C1 segment of cervical spinal cord (tissue), 14 donors: ENCODE measurements at places on chromosomes 6 and 20.

DNA sequence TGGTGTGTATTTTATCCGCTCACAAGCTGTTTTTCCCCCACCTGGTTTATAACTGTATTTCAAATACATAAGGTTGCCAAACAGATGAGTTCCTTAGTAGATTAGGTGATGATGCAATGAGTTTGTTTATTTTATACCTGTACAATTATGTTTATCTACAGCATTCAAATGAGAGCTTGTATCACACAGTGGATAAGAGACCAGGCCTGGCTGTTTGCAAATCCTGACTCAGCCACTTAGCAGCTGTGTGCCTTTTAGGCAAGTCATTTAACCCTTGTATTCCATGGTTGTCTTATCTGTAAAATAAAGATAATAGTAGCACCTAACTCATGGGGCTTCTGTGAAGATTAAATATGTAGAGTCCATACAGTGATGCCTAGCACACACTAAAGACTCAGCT, 143.7 kb downstream of the MOXD1 start:
- DNase-seq: no peak

GRCh38 chr6:138309695-138310094, 68.0 kb upstream of the SMIM28 start:
- DNase-seq: no peak

GRCh38 chr6:32979720-32980487, 11.5 kb downstream of the BRD2 start:
- no peak for DNase-seq

GRCh38 chr6:113529196-113529595, 327.9 kb upstream of the MARCKS start:
- DNase-seq: no peak

DNA sequence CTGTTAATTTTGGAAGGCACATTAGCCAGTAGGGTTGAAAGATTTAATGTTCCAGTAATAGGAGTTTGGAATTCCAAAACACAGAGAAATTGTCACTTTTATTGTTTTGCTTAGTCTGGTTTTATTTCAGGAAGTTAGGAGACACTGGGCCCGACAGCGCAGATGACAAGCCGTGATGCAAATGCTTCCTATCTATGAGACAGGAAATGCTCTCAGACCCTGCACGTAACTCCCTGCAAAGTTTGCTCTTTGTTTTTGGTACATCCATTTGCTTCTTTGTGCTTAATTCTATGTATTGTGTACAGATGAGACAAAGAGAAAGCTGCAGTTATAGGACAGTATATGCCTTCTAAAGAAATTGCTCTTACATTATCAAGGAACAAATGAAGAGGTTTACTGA, 201.6 kb upstream of the SGK1 start:
- DNase-seq: no peak

DNA sequence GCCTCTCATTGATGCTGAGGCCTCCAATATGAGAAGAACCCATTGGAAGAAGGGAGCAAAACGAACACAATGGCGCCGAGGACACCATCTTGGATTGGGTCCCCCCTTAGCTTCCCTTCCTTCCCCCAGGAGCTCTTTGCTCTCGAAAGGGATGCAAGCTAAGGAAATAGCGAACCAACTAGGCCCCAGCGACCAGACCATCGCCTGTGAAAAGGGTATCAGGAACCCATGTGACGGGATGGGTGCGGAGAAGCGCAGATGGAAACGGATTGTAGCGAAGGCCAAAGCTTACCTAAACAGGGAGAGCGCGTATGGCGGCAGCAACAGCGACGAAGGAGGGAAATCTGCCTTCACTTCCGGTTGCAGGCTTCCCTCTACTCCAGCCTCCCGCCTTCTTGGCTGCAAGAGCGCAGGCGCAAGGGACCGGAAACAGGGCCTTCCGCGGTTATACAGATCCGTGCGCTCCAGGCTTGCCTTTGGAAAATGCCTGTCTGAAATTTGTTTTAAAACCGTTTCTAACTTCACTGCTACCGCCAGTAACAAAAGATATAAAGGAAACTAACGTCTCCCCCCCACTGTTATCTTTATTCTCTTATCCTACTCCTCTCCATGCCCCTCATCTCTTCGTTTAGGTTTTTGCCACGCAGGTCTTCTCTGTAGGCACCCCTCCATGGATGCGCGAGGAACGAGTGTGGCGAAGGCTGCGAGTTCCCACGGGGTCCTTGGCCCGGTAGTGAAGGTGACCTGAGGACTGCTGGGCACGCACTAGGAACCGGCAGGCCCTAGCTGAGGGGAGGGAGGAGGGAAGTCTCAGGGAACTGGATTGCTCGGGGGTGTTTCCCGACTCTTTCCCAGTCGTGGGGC, at the start of gene DDX39B:
Gene DDX39B (minus strand): TSS at position 346 of the 864 bp plus-strand sequence. CDS start 1,471 bp downstream, outside the sequence.
- peak; percentile 90 for DNase-seq

- DNase-seq: no peak
Observed at GRCh38 chr20:22333885-22334545, 250.4 kb downstream of the FOXA2 start.

GRCh38 chr6:152734630-152735029, 16.0 kb upstream of the VIP start:
- DNase-seq: no peak

DNA sequence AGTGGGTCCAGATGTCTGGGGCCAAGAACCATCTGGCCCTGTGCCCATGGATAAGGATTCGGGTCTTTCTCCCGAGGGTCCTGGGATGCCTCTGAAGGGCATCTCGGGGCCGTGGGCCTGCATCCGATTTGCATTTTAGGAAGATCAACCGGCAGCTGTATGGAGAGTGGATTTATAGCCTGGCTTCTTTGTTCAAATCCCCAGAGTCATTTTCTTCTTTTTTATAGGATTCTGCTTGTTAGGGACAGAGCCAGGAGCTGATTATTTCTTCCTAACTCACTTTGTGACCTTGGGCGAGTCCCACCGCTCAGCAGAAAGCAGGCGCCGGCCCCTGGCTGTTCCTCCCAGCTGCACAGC, 52.9 kb upstream of the APCDD1L start:
- DNase-seq: no peak
